ENCODE measurements at places on chromosomes 11 and 22.

GRCh38 chr11:22920939-22921565, 60.8 kb upstream of the CCDC179 start:
- peak; percentile 53 for DNase-seq

DNA sequence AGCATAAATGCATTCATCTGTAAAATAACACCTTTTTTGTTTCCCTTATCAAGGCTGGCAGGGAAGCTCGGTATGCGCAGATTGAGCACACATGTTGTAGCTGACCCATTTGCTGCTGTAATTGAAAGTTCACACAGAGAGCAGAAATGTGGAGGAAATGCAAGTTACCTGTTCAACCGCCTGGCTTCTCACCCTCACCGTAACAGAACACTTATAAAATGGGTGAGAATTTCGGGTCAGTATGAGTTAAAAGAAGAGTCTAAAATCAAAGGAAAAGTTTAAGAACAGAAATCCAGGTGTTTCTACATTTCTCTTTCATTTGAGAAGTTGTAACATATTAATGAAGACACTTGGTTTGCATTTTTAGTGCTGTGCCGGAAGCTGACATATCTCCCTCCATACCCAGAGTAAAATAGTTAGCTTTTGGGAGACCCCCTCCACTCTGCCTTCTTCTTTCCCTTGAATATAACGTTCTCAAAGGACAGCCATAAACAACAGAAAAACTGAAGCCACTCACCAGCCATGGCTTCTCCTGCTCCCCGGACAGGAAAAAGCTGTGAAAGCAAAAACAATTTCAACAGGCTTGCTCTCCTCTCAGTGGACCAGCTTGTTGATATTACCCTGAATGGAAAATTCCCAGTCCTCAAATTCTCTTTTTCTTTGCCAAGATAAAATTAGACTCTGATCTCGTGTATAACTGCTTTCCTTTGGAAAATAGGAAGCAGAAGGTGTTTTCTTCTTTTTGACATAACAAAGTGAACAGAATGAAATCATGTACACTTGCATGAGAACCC, at the start of gene CASP12:
Gene CASP12, minus strand, starts transcription at position 570 of the 794 bp plus-strand sequence.
- no peak for DNase-seq

- no peak for DNase-seq
Measured at GRCh38 chr22:39871008-39871798, 22.4 kb downstream of the ENTHD1 start.

DNA sequence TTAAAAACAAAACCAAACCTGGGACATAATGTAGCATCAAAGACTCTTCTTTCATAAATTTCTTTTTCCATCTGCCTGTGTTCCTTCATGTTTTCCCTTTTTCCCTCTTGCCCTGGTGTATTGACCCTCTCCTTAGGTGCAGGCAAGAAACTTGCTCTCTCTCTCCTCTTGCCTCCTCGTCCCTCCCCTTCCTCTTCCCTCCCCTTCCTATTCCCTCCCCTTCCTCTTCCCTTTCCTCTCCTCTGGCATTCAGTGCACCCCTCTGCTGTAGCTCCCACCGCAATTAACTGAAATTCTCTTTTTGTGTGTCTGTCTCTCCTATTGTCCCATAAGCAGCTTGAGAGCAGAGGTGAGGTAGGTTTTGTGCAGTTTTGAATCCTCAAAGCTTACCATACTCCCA, 49.9 kb downstream of the CSF2RB start:
- DNase-seq = no peak

DNA sequence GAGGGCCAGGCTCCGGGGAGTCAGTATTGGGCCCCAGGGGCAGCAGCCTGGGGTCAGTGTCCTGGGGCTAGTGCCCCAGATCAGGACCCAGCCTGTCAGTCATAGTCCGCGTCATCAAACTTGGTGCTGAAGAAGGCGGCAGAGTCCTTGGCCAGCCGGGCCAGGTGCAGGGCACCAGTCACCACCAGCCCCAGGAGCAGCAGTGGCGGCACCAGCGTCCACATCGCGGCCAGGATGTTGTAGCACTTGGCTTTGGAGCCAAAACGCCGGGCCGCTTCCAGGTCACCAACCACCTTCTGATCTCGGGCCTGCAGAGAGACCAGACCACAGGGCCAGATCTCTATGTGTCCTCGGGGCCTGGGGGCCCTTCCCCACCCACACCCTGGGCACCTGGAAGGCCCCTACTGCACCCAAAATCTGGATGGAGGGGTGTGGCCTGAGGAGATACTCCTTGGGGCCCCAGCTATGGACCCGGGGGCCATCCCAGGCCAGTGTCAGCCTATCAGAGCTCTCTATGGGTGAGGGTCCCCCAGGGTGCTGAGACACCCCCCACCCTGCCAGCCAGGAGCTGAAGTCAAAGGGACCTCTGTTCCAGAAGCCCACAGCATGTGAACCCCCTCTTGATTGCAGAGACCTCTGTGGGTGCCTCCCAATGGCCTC, 790 bp downstream of the IFITM5 start:
- no peak for DNase-seq

DNA sequence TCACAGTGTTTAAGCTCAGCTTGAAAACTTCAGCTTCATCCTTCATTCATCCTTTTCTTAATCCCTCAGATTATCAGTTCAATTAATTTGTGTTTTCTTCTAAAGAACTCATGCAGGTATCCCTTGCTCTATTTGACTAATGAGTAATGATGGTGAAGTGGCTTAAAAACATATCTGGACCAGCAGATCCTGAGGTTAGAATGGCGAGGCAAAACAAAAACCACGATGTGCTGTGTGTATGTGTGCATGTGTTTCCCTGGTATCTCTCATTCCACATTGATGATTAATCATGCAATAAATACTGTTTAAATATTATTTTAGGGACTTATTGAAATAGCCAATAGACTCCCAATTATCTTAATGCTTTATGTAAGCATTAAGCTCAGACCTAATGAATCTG, 437.0 kb downstream of the DYNC2H1 start:
- no peak for DNase-seq

GRCh38 chr11:67613960-67614715, 7.4 kb downstream of the NDUFV1 start:
- peak; percentile 97 for DNase-seq

DNA sequence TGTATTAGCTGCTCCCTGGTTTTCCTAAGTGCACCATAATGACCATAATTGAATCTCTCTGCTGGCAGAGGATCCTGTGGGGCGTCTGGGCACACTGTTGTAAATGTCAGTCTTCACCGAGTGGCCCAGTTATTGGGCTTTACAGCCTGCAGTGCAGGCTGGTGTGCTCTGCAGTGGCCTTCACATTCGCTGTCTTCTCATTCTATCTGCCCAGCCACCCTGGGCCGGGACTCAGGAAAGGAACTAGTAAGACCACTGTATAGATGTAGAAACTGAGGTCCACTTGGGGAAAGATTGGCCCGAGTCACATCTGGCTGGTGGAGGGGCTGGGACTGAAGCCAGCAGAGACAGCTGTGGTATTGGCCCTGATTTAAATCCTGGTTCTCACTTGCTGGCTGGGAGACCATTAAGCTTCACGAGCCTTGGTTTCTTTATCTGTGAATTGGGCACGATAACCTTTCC, 49.3 kb downstream of the TSPAN18 start:
- DNase-seq = no peak

DNA sequence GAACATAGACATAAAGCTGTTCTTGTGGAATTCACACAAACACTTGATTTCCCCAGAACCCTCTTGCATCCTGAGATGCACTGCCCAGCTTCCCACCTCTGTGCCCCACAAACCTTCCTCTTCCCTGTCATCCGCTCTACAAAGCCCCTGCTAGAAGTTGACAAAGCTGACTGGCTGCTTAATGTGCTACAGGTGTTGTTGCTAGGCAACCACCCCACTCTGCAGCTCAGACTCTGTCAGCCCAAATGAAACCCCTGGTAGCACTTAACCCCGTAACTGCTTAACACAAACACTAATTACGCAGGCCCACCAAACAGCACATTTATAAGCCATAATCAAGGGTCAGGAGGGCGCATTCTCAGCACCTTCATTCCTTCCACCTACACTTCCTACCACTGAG, 172.0 kb upstream of the CADM1 start:
- DNase-seq = no peak

DNA sequence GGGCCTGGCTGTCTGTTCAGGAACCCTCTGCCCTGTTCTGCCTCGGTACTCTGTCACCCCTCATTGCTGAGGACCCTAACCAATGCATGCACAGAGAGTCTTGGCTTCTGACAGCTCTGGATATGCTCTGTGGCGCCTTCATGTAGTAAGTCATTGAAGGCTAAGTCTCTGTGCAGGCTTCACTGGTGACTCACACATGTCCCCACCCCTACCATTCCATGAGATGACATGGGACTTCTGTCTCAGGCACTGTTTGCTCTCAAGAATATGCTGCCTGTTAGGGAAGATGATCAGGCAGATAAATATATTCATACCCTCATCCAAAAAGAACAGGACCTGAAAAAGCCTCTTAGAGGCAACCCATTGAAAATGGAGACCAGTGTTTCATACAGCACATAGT, 43.6 kb upstream of the HORMAD2 start:
- DNase-seq = no peak

DNA sequence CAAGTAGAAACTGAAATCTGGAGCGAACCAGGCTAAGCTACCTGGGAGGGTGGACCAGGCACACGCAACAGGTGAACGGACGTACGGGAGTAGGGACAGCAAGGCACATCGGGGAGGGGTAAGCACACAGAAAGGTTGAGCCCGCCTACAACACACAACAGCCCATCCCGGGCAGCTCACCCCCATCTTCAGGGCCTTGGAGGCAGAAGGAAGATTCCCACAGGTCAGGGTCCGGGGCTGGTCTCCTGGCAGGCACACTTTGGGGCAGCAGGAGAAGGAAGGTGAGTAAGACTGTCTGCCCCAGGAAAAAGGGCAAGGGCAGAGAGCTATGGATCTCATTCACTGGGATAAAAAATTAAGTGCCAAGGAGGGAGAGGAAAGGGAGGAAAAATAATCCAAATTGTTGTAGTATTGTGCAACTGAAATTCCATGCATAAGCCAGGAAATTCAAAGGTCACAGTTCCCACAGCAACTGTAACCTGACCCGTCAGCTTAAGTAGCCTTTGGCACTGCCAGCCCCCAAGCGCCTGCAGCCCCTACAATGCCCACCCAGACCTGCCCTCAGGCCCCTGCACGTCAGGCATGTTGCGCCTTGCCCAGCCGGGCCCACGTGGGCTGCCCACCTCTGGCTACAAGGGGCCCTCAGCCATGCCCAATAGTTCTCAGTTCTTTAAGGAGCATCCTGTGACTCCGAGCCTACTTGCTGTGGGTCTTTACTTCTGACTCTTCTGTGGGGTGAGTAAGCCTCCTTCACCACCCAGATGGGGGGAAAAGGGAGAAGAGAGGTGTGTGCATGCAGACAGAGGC, 51.8 kb downstream of the MICAL3 start:
- no peak for DNase-seq

DNA sequence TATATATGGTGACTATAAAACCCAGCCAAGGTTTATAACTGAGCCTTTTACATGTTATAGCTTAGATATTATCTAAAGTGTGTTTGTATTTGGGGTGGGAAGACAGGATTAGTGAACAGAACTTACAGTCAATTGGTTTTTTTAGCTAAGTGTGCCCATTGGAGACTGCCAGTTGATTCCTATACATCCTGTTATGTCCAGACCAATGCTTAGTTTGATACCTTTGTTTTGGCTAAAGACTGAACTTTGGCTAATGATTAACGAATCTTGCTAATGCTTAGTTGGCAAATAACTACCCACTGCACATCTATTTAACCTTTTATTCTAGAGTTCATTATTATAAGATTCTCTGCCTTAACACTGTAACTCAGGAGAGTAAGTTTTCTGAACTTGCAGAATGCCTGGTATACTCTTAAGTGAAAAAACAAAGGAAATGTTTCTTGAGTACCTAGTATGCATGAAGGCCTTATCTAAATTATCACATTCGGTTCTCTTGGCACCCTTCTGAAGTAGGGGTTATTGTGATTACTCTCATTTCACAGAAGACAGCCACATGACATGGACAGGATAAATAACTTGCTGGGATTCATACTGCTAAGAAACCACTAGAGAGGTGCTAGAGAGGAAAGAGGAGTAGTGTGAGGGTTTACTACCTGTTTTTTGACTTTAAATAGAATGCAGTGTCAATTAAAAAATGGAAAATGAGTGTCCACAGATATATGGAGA, 54.0 kb downstream of the KREMEN1 start:
- no peak for DNase-seq

- DNase-seq = no peak
Measured at GRCh38 chr11:67085617-67086016, 29.0 kb downstream of the RHOD start.

- no peak for DNase-seq
Measured at GRCh38 chr22:38699143-38699542, 1.6 kb downstream of the JOSD1 start.

DNA sequence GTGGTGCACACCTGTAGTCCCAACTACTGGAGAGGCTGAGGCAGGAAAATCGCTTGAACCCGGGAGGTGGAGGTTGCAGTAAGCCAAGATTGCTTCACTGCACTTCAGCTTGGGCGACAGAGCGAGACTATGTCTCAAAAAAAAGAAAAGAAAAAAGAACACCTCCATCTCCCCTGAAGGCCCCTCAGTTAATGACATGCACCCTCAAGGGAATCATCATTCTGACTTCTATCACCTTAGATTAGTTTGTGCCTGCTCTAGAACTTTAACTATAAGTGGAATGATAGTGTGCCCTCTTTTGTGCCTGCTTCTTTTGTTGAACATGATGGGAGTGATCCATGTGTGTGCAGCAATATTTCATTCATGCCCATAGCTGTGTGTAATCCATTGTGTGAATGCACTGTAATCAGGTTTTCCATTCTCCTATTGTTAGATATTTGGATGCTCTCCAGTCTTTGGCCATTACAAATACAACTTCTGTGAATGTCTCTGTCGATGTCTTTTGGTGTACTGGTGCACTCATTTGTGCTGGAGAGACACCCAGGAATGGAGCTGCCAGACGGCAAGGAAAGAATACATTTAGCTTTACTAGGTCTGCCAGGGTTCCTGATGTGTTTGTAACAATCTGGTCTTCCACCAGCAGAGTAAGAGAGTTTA, 883 bp upstream of the VPREB3 start:
- no peak for DNase-seq

GRCh38 chr22:43267332-43267980, 75.7 kb downstream of the SCUBE1 start:
- no peak for DNase-seq

DNA sequence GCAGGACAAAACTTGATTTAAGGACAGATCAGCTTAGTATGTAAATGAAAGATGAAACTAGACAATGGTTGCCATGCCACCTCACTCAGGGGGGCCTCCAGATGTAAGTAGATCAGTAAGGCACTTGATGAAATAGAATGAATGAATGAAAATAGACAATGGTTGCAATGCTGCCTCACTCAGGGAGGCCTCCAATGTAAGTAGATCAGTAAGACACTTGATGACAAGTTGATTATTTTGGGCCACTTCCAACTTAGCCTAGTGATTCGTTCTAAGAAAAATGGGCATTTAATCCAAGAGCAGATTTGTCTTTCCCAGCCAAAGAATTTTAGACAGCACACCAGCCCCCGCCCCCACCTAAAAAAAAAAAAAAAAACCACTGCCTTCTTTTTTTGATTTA, 19.2 kb upstream of the SLC5A12 start:
- DNase-seq = no peak

GRCh38 chr11:118547132-118547531, 16.1 kb downstream of the TMEM25 start:
- no peak for DNase-seq

Data from NB4 (cell line).